ENCODE measurements at places on chromosomes 6 and 20.

- DNase-seq, result no peak
Observed at GRCh38 chr6:34506718-34507117, 40.8 kb downstream of the PACSIN1 start.

- DNase-seq, result no peak
Observed at GRCh38 chr20:21161926-21162325, 36.0 kb downstream of the KIZ start.

DNA sequence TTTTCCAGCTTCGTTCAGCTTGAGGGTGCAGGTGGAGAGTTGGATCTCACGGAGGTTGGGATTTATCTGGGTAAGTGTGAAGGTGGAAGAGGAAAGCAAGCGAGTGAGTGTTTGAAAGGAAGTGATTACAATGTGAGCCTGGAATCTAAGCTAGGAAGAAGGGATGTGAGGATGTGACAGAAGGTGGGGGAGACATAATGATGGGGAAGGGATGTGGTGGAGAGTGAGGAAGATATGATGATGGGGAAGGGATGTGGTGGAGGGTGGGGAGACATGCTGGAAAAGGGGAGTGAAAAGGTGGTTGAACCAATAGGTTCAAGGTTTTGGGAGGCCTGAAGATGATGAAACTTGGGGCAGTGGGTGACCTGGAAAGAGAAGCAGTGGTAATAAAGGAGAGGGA, 23.2 kb downstream of the KIAA1755 start:
- DNase-seq, result no peak

GRCh38 chr6:166277018-166277417, 31.2 kb downstream of the PRR18 start:
- DNase-seq, result no peak

DNA sequence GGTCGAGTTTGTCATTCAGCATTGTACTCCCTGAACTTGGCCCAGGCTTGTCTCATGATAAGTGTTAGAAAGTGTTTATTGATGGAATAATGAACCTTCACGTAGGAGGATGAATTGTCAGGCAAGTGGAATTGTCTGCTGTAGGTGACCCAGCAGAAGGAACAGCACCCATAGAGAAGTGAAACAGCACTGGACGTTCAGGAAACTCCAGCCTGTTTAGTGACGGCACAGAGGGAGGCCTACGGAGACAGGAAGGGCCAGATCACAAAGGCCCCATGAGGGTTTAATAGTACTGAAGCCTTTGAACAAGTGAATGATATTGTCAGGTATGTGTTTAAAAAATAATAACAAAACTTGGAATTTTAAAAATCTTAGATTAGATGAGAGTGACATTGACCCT, 2.9 kb downstream of the STX11 start:
- DNase-seq, result no peak
